MCF 10A (cell line): ENCODE measurements at places on chromosomes 5 and 9. TPM values are rescaled to one million over a fixed set of nuclear protein-coding genes. Genes with fewer than 3 reads are reported as not detected.

GRCh38 chr9:21994556-21995005, at the start of gene CDKN2B-AS1:
Gene CDKN2B-AS1, plus strand, starts transcription at chr9:21994791.
- no peak within 1 kb of the TSS for H3K4me3 ChIP-seq
- no peak within 1 kb of the TSS for H3K27ac ChIP-seq
- no peaks in the 10 kb centered on the region for H3K36me3 ChIP-seq
- no peaks in the 10 kb centered on the region for H3K27me3 ChIP-seq
- no peak for DNase-seq

DNA sequence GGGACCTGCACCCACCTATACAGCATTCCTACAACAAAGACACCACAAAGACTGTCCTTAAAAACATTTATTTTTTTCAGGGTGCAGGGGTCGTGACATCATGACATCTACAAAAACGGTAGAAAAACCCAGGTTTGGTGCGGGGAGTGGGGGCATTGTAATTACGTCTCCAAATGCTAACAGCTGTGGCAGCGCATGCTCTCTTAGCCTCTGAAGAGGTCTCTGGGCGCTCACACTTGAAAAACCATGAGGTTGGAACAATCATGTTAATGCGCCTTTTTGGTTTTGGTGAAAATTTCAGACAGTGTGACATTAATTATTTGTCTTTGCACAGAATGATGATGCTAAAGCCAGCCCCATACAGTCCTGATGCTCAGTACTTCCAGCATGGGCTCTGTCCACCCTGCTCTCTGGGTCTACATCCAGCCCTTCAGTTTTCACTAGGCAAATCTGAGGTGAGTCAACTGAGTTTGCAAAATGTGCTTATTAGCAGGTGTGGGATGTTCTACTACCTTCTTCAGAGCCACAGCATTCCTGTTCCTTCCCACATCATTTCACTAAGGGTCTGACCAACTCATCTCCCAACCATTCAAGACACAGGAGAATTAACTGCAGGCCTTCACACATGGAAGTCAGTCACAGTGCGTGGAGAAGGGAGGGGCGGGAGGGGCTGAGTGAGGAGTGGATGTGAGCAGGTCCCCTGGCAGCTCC, 14.1 kb downstream of the ALDH1B1 start:
- peaks cover 58% of the 10 kb centered on the region for H3K27me3 ChIP-seq
- H3K27ac ChIP-seq, result no peak overlapping the region
- peaks cover 6% of the 10 kb centered on the region for H3K36me3 ChIP-seq
- no peaks in the 10 kb centered on the region for H3K4me1 ChIP-seq

- no peaks in the 10 kb centered on the region for H3K27me3 ChIP-seq
- no peak overlapping the region for H3K4me3 ChIP-seq
- no peaks in the 10 kb centered on the region for H3K36me3 ChIP-seq
- no peak overlapping the region for H3K27ac ChIP-seq
- peaks cover 11% of the 10 kb centered on the region for H3K4me1 ChIP-seq
- no peak for DNase-seq
Observed at GRCh38 chr5:17445185-17445584, 52.8 kb upstream of the TAF11L2 start.

Gene GCNT4
- 1.4 and 1.8 TPM in 2 replicates for total RNA-seq

Gene GBGT1
- total RNA-seq, result not detected in 2 replicates

Gene ENTREP1
- 0.35 and 0.74 TPM in 2 replicates for total RNA-seq

GRCh38 chr5:101717721-101718120, 578.4 kb downstream of the SLCO4C1 start:
- no peak for DNase-seq
- H3K4me1 ChIP-seq, result peaks cover 5% of the 10 kb centered on the region
- no peaks in the 10 kb centered on the region for H3K27me3 ChIP-seq
- no peaks in the 10 kb centered on the region for H3K36me3 ChIP-seq
- no peak overlapping the region for H3K4me3 ChIP-seq
- no peak overlapping the region for H3K27ac ChIP-seq

- no peak overlapping the region for H3K27ac ChIP-seq
- no peak overlapping the region for H3K4me3 ChIP-seq
- H3K4me1 ChIP-seq, result no peaks in the 10 kb centered on the region
- peak; percentile 43 for DNase-seq
- H3K36me3 ChIP-seq, result no peaks in the 10 kb centered on the region
Observed at GRCh38 chr5:26681861-26682260, 356.5 kb downstream of the CDH9 start.

GRCh38 chr5:16727755-16728325, 111.0 kb upstream of the RETREG1 start:
- no peak overlapping the region for H3K4me3 ChIP-seq
- peaks cover 5% of the 10 kb centered on the region for H3K36me3 ChIP-seq
- no peak for DNase-seq
- no peaks in the 10 kb centered on the region for H3K27me3 ChIP-seq
- no peaks in the 10 kb centered on the region for H3K4me1 ChIP-seq

DNA sequence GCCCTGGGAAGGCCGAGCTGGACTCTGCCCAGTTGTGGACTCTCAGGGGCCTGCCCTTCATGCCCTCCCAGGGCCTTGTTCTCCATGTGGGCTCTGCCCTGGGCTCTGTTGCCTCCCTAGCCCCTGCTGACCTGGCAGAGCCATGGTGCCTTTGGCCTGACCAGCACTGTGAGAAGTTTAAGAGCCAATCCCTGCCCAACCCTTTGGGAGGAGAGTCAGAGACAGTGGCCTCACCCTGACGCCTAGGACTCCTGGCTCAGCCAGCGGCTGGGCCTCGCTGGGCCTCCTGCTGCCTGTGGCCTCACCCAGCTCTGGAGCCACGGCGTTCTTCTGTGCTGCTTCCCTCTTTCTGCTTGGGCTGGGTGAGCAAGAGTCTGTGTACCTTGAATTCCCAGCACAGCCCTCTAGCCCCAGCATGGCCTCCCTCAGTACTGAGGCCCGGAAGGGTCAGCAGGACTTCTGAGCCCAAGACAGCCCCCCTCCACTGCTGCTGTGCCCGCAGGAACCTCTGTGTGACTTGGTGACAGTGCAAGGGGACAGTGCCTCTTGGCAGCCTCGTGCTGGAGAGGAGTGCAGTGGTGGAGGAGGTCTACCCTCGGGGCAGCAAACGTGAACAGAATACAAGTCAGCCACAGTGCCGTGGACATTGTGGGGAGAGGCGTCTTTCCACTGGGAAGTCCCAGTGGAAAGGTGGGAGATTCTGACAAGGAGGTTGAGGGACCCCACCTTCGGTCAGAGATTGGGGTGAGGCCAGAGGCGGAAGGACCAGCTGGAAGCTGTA, 97.4 kb downstream of the CACNA1B start:
- no peaks in the 10 kb centered on the region for H3K4me1 ChIP-seq
- no peak overlapping the region for H3K27ac ChIP-seq
- H3K4me3 ChIP-seq, result no peak overlapping the region
- no peaks in the 10 kb centered on the region for H3K27me3 ChIP-seq
- DNase-seq, result no peak
- H3K36me3 ChIP-seq, result no peaks in the 10 kb centered on the region

Gene BRINP1
- not detected in 2 replicates for total RNA-seq

DNA sequence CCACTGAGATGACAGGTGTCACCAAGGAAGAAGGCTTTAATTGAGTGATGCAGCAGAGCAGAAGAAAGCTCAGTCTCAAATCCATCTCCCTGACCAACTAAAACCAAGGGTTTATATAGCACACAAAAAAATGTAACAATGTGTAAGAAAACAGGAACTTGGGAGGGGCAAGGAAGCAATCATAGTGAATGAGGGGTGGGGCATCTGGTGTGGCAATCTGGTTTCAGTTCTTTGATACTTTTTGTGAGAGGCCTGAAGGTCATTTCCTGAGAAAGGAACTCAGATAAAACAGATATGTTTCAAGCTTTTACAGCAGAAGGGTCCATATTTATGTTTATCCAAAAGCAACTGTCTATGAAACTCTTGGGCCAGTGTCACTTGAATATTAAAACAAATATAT, 19.7 kb downstream of the CD180 start:
- no peak overlapping the region for H3K4me3 ChIP-seq
- peaks cover 2% of the 10 kb centered on the region for H3K4me1 ChIP-seq
- no peaks in the 10 kb centered on the region for H3K27me3 ChIP-seq

- DNase-seq, result no peak
- H3K36me3 ChIP-seq, result no peaks in the 10 kb centered on the region
- no peak overlapping the region for H3K27ac ChIP-seq
- no peak overlapping the region for H3K4me3 ChIP-seq
- H3K27me3 ChIP-seq, result no peaks in the 10 kb centered on the region
Observed at GRCh38 chr9:24936117-24936516, 390.4 kb upstream of the IZUMO3 start.

GRCh38 chr5:179613460-179614071, 9.9 kb downstream of the HNRNPH1 start:
- peaks cover 40% of the 10 kb centered on the region for H3K4me1 ChIP-seq
- H3K4me3 ChIP-seq, result no peak overlapping the region
- DNase-seq, result no peak
- peaks cover 100% of the 10 kb centered on the region for H3K36me3 ChIP-seq
- H3K27ac ChIP-seq, result peak overlapping the region; percentile 67

Gene ITGA2
- 14.1 and 16.8 TPM in 2 replicates for total RNA-seq

Gene INSL6
- total RNA-seq, result not detected in 2 replicates

- no peak overlapping the region for H3K27ac ChIP-seq
- peak; percentile 24 for DNase-seq
- no peaks in the 10 kb centered on the region for H3K4me1 ChIP-seq
- no peaks in the 10 kb centered on the region for H3K36me3 ChIP-seq
Observed at GRCh38 chr9:2992427-2992826, 148.5 kb upstream of the PUM3 start.

GRCh38 chr9:69018737-69019136, 4.8 kb upstream of the PRKACG start:
- peaks cover 44% of the 10 kb centered on the region for H3K27me3 ChIP-seq
- peaks cover under 1% of the 10 kb centered on the region for H3K4me1 ChIP-seq
- no peaks in the 10 kb centered on the region for H3K36me3 ChIP-seq
- H3K27ac ChIP-seq, result no peak overlapping the region
- DNase-seq, result no peak

DNA sequence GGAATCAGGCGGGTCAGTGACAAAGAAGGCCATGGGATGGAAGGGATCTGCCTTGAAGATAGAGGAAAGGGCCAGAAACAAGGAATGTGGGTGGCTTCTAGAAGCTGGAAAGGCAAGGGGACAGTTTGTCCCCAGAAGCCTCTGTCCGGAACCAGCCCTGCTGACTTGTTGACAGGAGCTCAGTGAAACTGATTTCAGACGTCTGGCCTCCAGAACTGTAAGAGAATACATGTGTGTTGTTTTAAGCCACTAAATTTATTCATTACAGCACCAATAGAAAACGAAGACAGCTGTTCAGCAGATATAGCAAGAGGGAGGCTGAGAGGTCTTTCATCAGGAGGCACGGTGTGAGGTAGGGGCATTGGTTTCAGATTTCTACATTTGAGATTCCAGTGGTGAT, 422.5 kb downstream of the KDM4C start:
- DNase-seq, result no peak
- no peaks in the 10 kb centered on the region for H3K27me3 ChIP-seq
- no peak overlapping the region for H3K27ac ChIP-seq
- peaks cover 15% of the 10 kb centered on the region for H3K36me3 ChIP-seq
- peaks cover 3% of the 10 kb centered on the region for H3K4me1 ChIP-seq
